Nasal cavity respiratory epithelium epithelial cell of viscerocranial mucosa (primary cell): ENCODE measurements at places on chromosomes 4 and X. TPM values are rescaled to one million over a fixed set of nuclear protein-coding genes. Genes with fewer than 3 reads are reported as not detected.

The ARHGAP6 gene
- 0.28 TPM in 1 of 2 replicates, not detected in the other for total RNA-seq

The DUSP21 gene
- total RNA-seq, result not detected in 2 replicates

The ITIH6 gene
- total RNA-seq, result not detected in 2 replicates

The TMEM164 gene
- 24.3 and 29.5 TPM in 2 replicates for total RNA-seq

The ARX gene
- not detected in 2 replicates for total RNA-seq
